COR-L47 (cell line): ENCODE measurements at places on chromosomes 3 and 15.

GRCh38 chr3:45353070-45353469, 35.3 kb upstream of the LARS2 start:
- no peak for DNase-seq

- DNase-seq: no peak
Observed at GRCh38 chr3:64344721-64345207, 119.5 kb upstream of the PRICKLE2 start.

GRCh38 chr3:48466386-48467109, 20.0 kb downstream of the ATRIP start:
- no peak for DNase-seq

GRCh38 chr3:146468234-146468633, 1.1 kb downstream of the PLSCR2 start:
- DNase-seq: no peak
